Sigmoid colon (tissue), 7 donors: ENCODE measurements at places on chromosomes 5 and 9. TPM values are rescaled to one million over a fixed set of nuclear protein-coding genes. Genes with fewer than 3 reads are reported as not detected.

The ARSI gene
- 1.5 TPM for total RNA-seq

GRCh38 chr9:89010056-89010455, 18.8 kb downstream of the S1PR3 start:
- no peaks in the 10 kb centered on the region for H3K27me3 ChIP-seq
- H3K36me3 ChIP-seq = no peaks in the 10 kb centered on the region
- no peaks in the 10 kb centered on the region for H3K4me1 ChIP-seq
- no peak for DNase-seq
- H3K4me3 ChIP-seq = no peak overlapping the region

The FIBCD1 gene
- not detected for total RNA-seq

DNA sequence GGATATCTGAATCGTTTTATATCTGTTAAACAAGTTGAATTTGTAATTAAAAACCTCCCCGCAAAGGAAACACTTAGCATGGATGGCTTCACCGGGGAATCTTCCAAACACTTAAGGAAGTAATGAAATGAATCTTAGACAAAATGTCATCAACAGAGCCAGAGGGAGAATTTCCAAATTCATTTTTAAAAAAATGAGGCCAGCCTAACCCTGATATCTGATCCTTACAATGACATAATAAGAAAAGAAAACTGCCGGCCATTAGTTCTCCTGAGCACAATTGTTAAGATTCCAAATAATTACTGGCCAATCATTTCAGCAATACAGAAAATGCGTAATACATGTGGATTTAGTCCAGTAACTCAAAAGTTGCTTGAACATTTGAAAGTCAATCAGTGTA, 6.1 kb upstream of the KIF12 start:
- H3K4me1 ChIP-seq = no peaks in the 10 kb centered on the region
- H3K27ac ChIP-seq = no peak overlapping the region
- DNase-seq = no peak

DNA sequence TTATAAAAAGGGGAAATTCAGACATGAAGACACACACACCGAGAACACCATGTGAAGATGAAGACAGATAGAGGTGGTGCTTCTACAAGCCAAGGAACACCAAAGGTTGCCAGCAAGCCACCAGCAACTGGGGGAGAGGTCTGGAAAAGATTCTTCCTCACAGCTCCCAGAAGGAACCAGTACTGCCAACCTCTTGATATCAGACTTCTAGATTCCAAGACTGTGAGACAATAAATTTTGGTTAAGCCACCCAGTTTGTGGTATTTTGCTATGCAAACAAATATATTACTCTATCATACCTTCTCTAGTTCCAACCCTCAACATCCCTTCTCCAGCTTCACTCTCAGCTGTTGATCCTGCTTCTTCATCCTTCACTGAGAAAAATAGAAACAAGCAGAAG, 451.1 kb downstream of the EBF1 start:
- H3K27ac ChIP-seq = no peak overlapping the region
- DNase-seq = no peak
- H3K27me3 ChIP-seq = no peaks in the 10 kb centered on the region
- H3K4me1 ChIP-seq = no peaks in the 10 kb centered on the region
- H3K36me3 ChIP-seq = no peaks in the 10 kb centered on the region
- H3K4me3 ChIP-seq = no peak overlapping the region

The PCDHA11 gene
- total RNA-seq = 0.71 TPM
